CD14-positive monocyte (primary cell): ENCODE measurements at places on chromosomes 6 and 20. TPM values are rescaled to one million over a fixed set of nuclear protein-coding genes. Genes with fewer than 3 reads are reported as not detected.
A peak's percentile ranks its signal among the peaks of the same experiment; 100 is the strongest.

RXRB gene
- 4.5 TPM for polyA plus RNA-seq

HLA-DQA2 gene
- polyA plus RNA-seq, result 53.5 and 69.7 TPM in 2 replicates

C4A gene
- polyA plus RNA-seq, result not detected

LY6G5B gene
- 15.0 and 55.1 TPM in 2 replicates for polyA plus RNA-seq

DNA sequence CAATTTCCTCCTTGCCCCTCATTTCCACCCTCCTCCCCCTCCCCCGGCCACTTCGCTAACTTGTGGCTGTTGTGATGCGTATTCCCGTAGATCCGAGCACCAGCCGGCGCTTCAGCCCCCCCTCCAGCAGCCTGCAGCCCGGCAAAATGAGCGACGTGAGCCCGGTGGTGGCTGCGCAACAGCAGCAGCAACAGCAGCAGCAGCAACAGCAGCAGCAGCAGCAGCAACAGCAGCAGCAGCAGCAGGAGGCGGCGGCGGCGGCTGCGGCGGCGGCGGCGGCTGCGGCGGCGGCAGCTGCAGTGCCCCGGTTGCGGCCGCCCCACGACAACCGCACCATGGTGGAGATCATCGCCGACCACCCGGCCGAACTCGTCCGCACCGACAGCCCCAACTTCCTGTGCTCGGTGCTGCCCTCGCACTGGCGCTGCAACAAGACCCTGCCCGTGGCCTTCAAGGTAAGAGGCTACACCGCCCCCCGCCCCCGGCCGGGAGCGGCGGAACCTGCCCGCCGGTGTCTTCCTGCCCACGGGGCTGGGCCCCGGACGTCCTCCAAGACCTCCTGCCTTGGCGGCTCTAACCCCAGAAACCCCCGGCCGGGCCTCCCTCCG, 44.9 kb upstream of the SUPT3H start:
- peak; percentile 53 for DNase-seq

GRCh38 chr6:87029711-87030314, 65.1 kb downstream of the CGA start:
- DNase-seq, result no peak

- no peak for DNase-seq
These were observed 85.4 kb upstream of the HCRTR2 start for GRCh38 chr6:55088902-55089301.

DNA sequence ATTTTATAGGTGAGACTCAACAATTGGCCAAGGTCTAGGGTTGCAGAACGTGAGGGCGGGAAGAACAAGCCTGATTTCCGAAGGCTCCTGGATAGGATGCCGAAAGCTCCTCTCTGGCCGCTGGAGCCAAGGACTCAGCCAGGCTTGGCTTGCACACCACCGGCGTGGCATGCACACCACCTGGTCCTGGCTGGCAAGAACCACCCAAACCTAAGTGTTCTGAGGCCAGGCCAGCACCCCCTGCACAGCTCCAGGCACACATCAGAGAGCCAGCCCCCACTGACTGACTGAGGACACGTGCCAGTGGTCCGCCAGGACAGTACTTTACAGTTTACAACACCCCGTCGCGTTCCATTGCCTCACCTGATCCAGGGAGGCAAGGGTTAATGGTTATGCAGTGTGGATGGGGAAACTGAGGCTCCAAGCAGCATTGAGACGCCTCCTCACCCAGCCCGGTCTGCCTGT, 414 bp downstream of the TGM2 start:
- no peak for DNase-seq

- DNase-seq, result no peak
These were observed 193.0 kb downstream of the FOXC1 start for GRCh38 chr6:1802491-1803395.

DNA sequence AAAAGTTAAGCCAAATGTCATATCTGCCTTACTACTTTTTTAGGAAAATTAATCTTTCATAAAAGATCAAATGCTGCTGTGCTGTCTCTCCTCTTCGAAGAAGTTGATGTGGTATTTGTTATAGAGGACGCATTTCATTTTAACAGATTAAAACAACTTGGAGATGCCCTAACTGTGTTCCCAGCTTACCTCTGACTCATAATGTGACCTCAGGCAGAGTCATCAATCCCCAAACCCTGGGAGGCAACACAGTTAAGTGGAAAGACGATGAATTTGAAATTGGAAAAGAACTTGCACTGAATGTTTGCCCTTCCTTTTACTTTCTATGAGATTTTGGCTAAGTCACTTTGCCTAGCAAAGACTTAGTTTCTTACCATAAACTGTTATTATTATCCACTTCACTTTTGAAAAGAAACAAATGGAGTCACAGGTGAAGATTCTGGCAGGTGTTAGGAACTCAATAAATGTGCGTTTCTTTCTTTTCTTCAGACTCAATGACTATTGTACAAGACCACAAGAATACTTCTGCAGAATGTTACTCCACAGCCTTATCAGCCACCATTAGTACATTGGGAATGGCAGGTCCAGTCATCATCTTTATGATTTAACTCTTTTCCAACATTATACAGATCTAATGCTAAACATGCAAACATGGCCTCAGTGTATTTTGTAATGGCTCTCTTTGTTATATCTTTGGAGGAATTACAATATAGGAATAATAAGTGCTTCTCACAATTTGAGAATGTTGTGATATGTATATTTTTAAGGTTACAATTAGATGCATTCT, 102.6 kb downstream of the COL21A1 start:
- no peak for DNase-seq

DNA sequence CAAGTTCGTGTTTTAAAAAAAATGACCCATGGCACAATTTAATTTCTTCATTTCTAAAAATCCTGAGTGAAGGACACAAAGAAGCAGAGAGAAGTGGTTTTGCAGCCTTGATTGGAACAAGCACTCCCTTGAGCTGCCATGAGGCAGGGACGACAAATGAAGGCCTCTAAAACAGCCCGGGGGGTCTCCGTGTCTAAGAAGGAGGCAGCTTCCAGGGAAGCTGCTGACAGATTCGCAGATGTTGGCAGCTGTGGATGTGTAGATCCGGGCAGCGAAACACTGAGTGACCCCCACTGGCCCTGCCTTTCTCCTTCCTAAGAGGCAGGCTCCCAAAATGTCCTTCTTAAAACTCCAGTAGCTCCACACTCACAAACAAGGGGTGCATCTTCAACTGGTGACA, 9.6 kb upstream of the LBP start:
- DNase-seq, result no peak

DNA sequence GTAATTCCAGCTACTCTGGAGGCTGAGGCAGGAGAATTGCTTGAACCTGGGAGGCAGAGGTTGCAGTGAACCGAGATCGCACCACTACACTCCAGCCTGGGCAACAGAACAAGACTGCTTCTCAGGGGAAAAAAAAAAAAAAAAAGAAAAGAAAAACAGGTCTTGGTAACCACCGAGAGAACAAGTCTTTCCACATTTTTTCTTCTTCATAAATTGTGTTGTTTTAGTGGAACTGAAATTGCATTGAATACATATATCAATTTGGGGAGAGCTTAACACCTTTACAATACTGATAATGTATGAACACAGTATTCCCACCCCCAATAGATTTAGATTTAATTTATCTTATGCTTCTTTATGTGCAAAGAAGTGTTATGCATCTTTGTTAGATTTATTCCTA, 70.0 kb upstream of the PLEKHG1 start:
- DNase-seq, result no peak

DNA sequence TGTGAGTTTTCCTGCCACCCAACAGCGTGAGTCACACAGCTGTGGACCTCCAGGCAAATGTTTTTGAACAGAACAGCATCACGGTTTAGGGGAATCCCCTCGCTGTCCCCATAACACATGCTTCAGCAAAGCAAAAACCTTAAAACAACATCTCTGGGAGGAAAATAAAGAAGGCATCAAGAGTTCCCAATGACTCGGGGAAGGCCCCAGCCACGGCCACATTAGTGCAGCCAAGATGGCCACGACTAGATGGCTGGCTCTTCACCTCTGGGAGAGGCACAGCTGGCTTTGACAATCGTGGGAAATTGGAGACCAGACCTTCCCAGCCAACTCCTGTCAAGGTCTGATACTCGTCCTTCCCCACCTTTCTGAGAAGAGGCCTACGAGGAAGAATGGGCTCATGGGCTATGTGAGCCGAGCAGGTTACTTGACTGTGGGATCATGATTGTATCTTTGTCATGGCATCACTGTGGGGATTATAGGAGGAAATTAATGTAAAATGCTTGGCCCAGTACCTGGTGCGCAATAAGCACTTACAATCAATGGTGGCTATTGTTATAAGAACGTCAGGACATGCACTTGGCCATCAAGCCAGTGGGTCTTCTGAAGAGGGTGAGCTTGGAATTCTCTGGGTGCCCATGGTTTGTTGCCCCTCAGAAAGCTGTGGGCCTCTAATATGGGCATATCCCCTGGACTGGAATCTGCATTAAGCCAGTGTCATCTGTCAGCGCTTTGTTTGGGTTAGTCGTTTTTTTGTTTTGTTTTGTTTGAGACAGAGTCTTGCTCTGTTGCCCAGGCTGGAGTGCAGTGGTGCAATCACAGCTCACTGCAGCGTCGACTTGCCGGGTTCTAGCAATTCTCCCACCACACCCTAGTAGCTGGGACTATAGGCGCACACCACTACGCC, 43.6 kb downstream of the FGD2 start:
- peak; percentile 87 for DNase-seq

DNA sequence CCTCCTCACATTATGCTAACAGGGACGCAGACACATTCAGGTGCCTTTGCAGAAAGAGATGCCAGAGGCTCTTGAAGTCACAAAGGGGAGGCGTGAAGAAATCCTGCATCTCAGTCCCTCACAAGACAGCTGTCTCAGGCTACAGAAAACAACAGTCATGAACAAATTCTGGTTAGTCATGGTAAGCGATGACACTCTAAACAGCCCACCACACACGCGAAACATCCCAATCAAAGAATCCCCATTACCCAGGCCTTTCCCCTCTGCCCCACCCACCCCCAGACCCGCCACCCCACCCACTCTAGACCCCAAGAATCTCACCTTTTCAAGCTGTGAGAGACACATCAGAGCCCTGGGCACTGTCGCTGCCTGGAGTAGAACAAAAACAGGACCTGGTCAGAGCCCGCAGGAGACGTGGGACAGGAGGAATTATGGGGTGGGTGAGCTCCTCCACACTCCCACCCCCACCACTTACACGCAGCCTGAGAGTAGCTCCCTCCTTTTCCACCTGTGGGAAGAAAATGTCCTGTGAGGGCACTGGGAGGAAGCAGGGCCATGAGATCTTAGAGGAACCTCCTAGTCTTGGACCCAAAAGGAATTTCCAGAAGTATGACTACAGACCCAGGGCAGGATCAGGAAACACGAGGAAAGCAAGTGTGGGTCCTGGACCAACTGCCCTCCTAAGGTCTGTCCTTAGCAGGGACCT, 2.7 kb downstream of the HLA-B start:
- DNase-seq, result peak; percentile 42

GRCh38 chr6:90790696-90791095, 203.8 kb upstream of the MAP3K7 start:
- DNase-seq, result no peak

GRCh38 chr20:58225452-58226200, 2.8 kb downstream of the ANKRD60 start:
- DNase-seq, result no peak

- no peak for DNase-seq
These were observed 11.5 kb downstream of the SPAG4 start for GRCh38 chr20:35627121-35627520.

DNA sequence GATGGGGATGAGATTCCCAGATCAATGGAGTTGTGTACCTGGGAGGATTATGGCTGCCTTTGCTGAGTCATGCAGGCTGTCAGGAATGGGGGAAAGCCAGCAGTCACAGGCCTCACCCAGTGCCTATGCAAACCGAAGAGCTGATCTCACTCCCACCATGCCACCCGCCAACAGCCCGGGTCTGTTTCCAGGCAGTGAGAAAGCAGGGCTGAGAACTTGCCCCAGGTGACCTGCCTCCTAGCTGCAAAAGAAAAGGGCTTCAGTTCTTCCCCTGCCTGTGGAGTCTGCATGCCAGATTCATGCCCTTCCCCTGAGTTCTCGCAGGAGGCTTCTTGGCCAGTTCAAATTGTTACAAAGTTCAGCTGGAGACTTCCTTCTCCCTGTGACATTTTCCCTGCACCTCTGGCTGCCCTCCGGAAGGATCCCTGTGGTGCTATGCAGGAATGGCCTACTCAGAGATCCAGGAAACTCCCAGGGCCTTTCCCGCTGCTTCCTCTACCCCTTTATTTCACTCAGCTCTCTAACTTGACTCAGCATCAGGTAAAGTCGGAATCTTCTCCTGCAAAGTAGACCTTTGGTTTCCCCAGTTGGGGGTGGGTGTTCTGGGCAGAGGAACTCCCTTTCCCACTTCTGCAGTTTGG, 71.5 kb upstream of the B3GAT2 start:
- DNase-seq, result no peak

DNA sequence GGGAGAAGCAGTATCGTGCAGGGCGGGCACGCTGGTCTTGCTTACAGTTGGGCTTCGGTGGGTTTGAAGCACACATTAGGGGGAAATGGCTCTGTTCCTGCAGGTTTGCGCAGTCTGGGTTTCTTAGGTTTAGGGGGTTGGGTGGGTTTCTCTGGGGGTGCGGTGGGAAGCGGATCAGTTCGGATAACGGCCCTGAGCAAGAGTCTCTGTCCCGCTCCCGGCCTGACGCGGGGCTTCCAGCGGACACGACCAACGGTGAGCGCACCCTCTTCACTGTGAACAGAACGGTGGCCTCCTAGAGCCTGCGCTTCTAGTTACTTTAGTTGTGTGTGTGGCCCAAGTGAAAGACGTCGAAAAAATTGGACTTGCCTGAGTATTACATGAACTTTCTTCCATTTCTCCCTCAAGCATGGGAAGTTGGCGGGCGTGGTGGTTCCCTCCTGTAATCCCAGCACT, 635 bp upstream of the ELOVL2 start:
- DNase-seq, result no peak

DNA sequence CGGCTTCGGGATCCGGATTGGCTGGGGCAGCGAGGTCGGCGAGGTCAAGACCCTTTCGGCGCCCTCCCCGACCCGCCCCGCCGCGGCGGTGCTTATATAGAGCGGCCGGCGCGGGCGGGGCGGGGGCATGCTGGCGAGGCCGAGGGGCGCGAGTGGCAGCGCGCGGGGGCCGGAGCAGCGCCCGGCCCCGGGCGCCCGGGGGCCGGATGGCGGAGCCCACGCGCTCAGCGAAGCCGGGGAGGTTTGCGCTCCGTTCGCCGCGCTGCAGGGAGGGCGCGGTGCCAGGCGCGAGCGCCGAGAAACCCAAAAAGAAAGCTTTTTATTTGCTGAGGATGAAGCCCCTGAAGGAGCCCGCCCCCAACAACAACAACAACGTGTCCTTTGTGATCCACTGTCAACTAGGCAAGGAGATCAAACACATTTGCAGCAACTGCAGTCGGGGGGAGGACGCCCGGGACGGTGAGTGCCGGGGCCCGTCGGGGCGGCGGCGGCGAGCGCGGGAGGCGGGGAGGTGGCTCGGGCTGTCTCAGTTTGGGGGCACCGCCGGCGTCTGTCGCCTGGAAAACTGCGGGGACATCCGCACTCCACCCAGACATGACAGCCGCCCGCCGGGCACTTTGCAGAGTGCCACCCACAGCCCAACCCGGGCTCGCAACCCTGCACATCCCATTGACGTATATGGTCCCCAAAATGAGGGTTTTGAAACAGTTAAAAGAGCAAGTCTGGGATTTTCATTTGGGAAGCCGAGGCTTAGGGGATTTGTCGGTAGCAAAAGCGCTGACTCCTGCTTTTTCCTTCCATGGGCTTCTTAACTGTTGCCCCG, 297.3 kb downstream of the PHACTR1 start:
- no peak for DNase-seq
